ENCODE measurements at places on chromosomes 7 and 10.

GRCh38 chr10:100997360-100998182 is 2.0 kb upstream of the LZTS2 start:
- peak; percentile 64 for DNase-seq

- no peak for DNase-seq
Measured at GRCh38 chr10:29947701-29948060, 111.7 kb downstream of the JCAD start.

DNA sequence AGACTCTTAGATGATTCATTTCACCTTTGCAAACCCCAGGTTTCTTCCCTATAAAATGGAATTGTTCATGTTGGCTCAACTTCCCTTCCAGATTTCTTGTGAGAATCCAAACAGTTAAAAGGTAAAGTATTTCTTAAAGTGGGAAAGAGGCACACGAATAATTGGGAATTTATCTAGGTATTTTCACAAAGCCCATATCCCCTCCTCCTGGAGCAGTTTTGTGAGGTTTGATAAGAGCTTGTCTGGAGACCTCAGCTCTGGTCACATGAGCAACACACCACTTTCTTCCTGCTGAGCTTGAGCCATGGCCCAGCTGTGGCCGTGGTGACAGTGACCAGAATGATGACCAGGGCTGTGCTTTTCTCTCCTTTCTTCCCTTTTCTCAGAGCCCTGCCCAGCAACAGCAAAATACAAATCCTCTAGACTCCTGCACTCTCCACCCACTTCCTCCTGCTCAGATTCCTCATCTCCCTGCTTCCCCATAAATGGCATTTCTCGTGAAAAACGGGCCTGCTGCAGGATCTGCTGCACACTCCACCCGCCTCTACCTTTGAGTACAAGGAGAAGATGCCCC is 87.7 kb downstream of the PIK3CG start:
- no peak for DNase-seq

DNA sequence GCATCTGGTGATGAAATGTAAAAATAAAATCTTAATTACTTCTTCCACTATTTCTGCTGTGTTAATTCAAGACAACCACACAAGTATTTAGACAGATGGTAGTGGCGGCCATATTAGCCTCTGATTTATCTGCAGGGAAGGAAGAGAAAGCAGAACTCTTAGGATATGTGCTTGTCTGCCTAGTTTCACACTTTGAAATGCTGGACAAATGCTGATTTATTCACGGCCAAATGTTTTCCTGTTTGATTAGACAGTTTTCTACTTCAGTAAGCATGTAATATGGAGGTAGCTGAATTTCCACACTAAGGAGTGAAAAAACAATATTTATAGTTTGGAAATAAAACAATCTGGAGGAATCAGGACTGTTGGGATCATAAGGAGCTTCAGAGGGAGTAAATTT is 158.1 kb downstream of the AGMO start:
- no peak for DNase-seq

- no peak for DNase-seq
Measured at GRCh38 chr10:110553905-110554304, 13.6 kb upstream of the SMC3 start.

DNA sequence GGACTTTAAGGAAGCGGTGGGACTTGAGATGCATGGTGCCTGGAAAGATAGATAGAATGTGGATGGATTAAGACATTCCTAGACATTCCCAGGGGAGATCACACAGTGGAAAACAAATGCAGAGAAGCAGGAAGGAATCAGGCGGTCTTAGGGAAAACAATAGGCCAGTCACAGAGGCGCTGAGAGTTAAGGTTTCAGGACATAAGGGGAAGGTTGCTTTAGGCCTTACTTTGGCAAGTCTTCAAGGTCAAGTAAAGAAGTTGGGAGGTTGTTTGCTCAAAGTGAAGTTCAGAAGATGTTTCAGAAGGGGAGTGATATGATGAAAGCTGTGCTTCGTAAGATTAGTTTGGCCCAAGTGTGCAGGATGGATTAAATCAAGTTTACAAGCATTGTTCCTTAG is 109.4 kb downstream of the SUGCT start:
- DNase-seq = no peak

GRCh38 chr7:156466955-156467625 is 173.5 kb upstream of the RNF32 start:
- no peak for DNase-seq

DNA sequence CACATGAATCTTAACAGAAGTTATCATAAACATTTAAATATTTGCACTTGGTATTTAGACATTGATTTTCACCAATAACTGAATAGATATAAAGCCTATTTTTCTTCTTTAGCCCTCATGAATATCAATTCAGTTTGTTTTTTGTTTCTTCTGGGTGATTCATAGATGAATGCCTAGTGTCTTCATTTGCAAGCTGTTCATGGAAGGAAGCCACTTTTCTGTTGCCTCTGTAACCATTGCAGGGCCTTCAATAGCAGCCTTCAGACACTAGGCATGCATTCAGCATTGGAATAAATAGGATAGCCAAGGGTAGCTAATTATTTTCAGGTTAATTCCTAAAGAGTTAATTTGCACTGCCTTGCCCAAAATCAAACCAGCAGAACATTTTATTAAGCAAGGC is 375.3 kb downstream of the DPP6 start:
- no peak for DNase-seq

- DNase-seq = no peak
Measured at GRCh38 chr10:110789604-110790433, 81.9 kb upstream of the PDCD4 start.

- DNase-seq = no peak
Measured at GRCh38 chr7:63039882-63040281, 958.8 kb upstream of the ZNF722 start.

DNA sequence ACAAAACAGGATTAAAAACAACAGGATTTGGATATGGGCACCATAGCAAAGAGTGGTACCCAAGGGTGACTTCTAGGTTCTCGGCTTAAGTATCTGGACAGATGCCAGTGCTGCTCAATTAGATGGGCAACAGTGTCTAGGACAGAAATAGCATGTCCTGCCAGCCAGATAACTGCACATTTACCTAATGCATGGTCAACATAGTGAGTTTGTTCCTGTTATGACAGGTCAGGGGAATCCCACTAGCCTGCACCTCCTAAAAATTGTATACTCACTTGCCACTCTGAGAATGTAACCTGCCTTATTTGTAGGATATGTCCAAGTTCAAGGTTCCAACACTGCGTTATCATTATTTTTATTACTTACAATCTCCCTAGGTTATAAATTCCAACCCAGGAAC is 471.7 kb downstream of the GRM8 start:
- no peak for DNase-seq

DNA sequence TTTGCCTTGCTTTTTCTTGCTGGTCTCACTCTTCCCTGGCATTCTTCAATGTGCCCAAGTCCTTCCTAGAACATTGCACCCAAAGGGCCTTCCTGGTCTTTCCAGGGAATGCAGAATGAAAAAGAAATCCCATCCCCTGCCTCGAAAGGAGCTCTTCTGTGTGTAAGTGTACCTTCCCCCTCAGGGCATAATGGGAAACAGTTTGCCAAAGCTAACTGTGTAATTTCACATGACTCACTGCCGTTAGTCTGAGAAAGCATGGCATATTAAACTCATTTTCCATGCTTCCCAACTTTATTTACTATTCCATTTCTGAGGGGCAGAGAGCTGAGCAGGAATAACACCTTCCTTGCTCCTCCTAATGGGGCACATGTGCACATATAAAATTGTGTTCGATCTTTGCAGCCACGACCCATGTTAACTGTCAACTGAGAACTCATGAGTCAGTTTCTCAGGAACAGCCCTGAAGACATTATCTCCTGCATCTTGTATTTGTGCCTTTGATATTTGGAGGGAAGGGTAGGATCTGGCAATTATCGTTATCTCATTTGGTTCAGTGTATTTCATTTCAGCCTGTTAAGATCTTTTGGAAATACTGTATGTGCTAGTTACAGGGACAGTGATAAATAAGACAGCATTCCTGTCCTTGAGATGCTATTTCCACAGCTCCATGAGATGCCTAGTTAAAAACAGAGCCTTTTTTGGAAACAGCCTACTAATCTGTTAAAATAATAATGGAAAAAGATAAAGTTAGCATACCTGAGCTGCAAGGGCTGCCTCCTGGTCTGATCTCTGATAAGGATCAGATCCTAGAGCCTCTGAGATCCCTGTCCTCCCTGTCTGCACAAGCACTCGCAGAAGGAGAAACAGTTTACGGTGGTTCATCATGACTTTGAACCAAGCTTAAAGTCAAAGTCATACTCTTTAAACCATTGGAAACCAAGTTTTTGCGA is 42.3 kb downstream of the IKZF1 start:
- no peak for DNase-seq

DNA sequence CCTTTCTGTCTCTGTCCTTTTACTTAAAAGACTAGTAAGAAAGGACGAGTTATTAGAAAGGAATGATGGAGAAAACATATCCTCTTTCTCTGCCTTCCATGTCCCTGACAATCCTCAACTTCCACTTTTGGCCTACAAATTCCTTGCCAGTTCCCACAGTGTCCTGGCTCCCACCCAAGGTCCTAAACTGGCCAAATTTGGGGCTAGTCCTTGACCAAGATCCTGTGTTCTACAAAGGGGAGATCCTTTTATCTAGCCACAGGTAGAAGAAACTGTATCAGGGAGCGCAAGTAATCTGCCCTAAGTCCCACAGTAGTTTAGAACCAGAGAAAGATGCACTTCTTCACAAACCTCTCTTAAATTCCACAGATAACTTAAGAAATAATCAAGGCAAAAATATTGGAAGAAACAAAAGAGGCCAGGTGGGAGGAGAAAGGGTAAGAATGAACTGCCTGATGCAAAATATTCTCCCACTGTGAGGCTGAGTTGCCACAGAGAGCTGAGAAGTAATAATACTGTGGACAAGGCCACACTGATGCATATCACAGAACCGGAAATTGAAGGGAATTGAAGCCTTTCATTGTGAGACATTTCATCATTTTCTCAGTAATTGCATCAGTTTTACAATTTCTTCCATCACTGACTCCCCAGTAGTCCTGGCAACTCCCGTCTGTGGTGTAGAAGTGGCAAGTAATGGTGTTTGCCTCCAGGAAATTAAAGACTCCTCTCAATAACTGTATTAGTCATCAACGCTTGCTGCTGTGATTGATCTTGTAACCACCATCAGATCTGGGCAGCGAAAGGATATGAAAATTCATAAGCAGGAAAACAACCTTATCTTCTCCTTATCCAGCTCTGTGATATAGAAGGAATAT is 47.2 kb downstream of the DNAJC12 start:
- DNase-seq = no peak

GRCh38 chr10:87734987-87735827 is 75.5 kb downstream of the PAPSS2 start:
- no peak for DNase-seq

GRCh38 chr10:92814790-92815189 is 33.5 kb upstream of the EXOC6 start:
- no peak for DNase-seq

- DNase-seq = no peak
Measured at GRCh38 chr10:75314570-75314969, 78.8 kb upstream of the COMTD1 start.

DNA sequence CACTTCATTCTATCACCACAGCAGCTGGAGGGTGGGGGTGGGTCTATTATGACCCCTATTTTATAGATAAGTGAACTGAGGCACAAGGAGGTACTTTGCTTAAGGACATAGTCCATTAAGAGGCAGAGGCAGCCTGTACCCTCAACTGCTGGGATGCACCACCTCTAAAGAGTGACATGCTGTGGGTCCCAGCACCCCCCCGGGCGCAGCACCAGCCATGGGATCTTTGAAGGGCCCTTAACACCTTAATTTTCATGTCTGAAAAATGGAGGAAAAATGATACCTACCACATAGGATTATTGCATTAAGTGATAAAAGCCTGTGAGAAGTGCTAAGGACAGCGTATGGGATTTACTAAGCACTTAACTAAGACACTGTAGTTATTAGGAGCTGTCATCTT is 15.4 kb downstream of the ADCYAP1R1 start:
- DNase-seq = no peak

All from stimulated activated CD4-positive, alpha-beta T cell treated with anti-CD3 and anti-CD28 coated beads, Interleukin-12 subunit alpha, Interleukin-12 subunit beta, amount 100 ng/mL, for 24 hours (primary cell).